ENCODE measurements at places on chromosomes 12 and 14.
A peak's percentile ranks its signal among the peaks of the same experiment; 100 is the strongest.

DNA sequence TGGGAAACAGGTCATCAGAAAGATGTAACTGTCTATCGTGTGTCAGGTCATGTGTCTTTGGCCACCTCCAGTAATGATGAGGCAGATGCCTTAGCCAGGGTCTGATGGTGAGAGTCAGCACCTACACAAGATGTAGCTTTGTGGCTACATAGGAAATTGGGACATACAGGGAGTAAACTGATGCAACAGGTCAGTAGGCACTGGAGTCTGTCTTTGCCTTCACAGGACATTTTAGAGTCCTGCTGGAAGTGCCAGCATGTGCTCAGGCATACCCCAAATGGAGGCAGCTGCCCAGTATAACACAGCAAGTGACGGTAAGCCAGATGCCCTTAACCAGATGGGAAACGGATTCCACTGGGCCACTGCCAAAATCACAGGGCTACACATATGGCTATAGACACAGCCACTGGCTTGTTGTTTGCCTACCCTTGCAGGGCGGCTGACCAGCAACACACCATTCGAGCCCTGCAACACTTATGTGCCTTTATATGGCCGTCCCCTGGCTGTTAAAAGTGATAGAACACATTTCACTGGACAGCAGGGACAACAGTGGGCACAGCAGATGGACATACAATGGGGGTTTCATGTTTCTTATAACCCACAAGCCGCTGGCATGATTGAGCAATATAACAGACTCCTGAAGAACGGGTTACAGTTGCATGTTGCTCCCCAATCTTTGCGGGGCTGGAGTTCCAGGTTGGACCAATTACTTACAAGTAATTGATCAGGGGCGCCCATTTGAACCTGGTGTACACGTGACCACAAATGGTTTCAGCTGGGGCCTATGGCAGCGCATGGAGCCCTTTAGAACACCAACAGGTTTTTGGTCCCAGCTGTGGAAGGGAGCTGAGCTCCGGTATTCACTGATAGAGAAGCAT is 12.9 kb upstream of the RNASE12 start:
- no peak for DNase-seq

- DNase-seq, result no peak
These were observed 154.9 kb downstream of the PELI2 start for GRCh38 chr14:56273155-56273554.

- DNase-seq, result no peak
These were observed 4.9 kb downstream of the KLHL28 start for GRCh38 chr14:44956866-44957265.

GRCh38 chr12:47124451-47124850 is 44.7 kb upstream of the AMIGO2 start:
- DNase-seq, result no peak

DNA sequence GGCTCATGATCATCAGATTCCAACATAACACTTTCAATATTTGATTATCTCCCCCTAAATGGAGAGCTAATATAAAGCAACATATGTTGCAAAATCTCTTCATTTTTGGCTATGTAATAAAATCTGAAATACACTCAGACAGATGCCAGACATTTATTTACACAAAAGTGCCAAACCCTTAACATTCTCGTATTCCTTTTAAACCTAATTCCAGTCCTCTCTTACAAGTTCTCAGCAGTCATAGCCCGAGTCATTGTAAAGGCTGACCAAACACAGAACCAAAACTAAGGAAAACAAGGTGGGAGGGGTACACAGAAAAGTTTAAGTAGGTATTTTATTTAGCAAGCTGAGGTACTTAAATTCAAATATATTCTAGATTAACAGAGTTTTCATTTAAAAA is 81.4 kb downstream of the LRP6 start:
- DNase-seq, result no peak

DNA sequence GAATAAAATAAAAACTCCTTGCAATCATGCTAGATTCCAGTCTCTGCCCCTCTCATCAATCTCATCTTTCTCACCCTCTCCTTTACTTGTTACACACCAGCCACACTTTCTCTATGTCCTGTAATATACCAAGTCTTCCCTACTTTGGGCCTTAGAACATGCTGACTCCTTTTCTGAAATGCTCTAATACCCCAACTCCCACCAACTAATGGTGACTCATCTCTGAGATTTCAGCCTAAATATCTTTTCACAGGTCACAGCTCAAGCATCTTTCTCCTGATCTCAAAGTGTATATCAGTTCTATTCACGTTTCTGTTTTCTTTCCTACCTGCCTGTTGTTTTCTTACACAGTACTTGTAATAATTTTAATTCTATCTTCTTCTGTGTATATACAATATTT is 378.9 kb upstream of the PRICKLE1 start:
- no peak for DNase-seq

GRCh38 chr14:83850092-83850491 is 1679.9 kb upstream of the FLRT2 start:
- no peak for DNase-seq

- DNase-seq, result peak; percentile 65
These were observed 499 bp downstream of the TOGARAM1 start for GRCh38 chr14:44962334-44963043.

Measured in activated CD4-positive, CD25-positive, alpha-beta regulatory T cell (primary cell).